Thoracic aorta (tissue), 2 donors: ENCODE measurements at places on chromosomes 2 and 18.

GRCh38 chr2:170973225-170973491 is 44.1 kb downstream of the GORASP2 start:
- no peak for DNase-seq

DNA sequence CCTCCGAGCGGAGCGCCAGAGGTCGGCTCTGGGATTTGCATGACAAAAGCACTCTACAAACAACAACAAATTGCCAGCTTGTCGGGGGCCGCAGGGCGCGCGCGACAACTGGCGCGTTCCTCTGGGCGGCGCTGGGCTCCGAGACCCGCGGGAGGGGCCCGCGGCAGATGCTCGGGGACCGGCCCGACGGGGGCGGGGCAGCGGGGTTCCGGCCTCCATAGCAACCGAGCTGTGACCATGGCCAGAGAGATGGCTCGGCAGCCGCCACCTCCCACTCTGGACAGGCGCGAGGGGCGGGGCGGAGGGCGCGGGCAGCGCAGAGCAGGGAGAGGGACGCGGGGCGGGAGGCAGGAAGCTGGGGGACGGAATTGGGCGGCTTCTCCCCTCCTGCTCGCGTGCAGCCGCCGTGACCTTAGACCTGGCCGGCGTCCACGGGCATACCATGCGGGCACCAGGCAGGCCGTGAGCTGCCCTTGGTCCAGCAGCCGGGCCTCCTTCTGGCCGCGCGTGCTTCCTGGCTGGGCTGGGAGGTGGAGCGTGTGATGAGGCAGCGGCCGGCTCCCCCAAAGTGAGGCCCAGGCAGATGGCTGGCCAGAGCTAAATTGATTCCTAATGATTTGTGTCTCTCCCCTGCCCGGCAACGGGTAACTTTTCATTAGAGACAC is 171.5 kb downstream of the CELF4 start:
- DNase-seq = peak; percentile 7

DNA sequence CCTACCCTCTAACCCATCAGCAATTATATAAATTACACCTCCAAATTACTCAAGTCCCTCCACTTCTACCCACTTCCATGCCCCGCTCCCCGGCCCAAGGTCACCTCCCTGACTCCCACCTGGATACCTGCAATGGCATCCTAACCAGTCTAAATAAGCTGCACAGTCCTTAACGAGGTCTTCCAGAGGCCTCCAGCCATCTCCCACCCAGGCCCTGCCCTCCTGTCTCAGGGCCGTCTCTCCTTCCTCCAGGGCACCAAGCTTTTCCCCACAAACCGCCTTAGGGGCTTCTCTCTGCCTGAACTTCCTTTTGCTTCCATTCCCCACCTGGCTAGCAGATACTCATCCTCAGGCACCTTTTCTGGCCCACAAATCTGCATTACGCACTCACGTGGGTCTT is 4.8 kb downstream of the L3MBTL4 start:
- DNase-seq = no peak

GRCh38 chr2:182173944-182174622 is 188.4 kb downstream of the PPP1R1C start:
- DNase-seq = no peak

- no peak for DNase-seq
Observed at GRCh38 chr2:37632310-37632709, 39.1 kb downstream of the CDC42EP3 start.

DNA sequence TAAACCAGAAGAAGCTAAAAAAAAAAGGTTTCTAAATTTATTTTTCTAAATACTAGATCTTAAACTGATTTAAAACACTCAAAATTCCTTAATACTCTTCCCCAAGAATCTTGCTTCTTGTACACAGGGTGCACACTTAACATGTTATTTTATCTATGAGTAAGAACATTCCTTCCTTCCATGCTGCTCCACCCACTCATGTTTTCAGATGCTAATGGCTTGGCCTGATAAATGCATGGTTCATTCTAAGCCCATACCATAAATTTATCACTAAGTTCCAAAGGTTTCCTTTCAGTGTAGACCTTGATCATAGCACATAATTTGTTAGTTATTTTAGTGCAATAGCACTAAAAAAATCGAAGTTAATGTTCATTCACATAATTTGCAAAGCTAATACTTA is 8.1 kb downstream of the FBXO48 start:
- DNase-seq = no peak

DNA sequence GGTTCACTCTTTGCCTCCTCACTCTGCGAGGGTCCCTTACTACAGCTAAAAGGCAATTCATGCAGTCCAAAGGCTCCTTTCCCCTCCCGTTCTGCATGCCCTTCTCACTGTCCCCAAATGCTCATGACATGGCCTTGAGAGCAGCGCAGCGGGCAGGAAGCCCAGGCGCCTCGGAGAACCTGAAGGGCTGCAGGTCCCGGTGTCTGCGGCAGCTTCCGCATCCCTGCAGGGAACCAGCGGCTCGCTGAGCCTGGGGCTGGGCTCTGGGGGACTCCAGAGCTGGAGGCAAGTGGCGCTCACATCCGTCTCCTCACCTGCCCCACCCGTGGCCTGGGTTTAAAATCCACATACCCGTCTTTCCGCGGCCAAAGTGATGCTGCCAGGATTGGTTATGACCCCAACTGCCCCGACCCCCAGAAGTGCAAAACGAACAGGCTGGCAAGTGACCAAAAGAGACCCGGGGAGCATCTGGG is 462 bp upstream of the CIDEA start:
- DNase-seq = no peak

GRCh38 chr2:177542396-177542795 is 149.8 kb downstream of the AGPS start:
- no peak for DNase-seq

DNA sequence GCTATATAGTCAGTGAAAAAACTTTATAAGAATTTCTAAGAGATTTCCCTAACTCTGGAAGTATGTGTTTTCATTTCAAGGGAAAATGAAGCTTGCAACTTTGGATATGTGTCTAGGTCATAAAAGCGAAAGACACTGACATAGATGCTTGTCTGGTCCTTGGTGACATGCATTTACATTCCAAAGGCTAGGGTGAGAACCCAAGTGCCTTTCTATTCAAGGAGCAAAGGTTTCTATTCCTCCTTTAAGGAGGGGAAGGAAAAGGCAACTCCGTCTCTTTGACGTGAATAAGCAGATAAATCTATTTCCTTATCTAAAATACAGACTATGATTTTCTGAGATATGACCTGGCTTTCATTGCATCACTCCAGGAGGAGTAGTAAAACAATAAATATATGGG is 261.1 kb downstream of the CDH7 start:
- DNase-seq = no peak

DNA sequence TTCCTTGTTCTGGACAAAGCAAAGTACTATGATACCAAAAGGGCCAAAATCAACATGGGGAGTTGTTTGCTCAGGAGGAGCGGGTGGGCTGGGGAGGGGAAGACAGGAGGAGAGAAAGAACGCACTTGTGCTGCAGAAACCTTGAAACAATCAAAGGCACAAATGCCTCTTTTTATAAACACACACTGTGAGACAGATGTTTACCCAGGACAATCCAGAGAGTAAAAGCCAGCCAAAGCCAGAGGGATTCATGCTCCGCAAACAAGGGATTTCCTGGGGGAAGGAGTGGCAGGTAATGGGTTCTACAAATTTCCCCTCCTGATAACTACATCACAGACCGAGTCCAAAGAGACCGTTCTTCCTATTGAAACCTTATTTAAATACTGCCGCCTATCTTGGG is 323.5 kb upstream of the SKOR2 start:
- no peak for DNase-seq

DNA sequence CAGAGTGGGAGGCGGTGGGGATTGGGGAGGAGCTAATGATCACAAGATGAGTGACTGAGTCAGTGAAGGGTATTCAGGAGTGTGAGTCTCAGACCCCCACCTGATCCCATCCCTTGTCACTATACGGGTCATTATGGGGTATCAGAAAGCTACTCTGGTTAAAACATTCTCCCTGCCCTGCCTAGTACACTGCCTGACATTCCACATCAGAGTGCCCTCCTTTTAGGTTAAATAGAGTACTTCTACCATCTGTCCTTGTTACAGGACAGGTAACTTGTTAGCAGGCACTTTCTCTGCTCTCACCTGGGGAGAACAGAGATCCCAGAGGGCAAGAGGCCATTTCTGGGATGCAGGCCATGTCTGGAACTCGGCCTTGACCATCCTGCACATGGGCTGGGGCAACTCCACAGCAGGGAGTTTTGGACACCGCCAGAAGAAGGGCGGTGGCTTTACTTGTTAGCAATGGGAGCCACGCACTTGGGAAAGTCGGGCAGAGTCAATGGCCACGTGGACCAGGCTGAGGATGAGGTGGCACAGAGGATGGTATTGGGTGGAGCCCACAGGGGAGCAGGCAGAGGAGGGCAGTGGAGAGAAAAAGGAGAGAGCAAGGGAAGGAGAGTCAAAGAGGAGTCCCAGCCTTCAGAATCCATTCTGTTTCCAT is 98.5 kb downstream of the CELF4 start:
- DNase-seq = no peak

DNA sequence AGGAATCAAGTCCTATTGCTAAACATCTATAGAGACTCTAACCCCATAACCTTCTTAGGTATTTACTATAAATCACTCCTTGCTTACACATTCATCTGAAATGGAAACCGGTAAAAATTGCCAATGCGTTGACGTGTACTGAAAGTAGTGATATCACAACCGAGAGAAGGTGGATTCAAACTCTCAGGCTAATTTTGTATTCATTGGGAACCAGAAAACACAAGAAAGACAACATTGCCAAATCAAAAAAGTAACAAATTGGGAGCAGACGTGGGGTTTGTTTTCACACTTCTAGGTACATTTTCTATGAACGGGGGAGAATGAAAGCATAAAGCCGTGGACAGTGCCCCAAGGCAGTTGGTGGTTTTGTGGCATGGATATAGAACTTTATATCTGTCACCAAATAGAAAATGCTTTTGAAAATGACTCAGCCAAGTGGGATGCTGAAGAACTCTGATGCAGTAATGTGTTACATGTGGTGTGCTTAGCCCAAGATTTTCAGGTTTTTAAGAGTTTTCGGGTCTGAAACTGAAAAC is 155.1 kb upstream of the RASGRP3 start:
- DNase-seq = no peak

DNA sequence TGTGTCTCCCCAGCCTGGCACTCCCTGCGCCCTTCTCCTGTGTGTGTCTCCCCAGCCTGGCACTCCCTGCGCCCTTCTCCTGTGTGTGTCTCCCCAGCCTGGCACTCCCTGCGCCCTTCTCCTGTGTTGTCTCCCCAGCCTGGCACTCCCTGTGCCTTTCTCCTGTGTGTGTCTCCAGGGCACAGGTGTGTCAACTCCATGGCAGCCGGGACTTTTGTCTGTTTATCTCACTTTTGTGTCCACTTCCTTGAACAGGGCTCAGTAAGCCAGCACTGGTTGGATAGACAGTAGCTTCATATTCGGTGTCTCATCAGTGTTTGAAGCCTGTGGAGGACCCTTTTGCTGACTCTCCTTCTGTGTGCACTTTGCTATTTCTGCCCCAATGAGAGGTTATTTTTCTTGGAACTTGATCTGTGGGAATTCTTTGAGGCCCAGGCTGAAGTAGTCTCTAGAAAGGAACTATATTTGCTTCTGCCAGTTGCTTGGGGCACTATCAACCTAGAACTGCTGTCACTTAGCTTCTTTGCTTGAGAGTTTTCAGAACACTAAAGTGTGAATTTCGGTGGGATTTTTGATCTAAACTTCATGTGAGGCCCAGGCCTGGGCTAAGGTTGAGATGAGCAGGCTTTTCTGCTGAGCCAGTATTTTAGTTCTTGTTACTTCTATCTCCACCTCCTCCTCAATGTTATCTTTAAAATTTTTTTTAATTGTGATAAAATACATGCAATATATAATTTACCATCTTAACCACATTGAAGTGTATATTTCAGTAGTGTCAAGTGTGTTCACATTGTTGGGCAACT is 8.3 kb upstream of the ASB1 start:
- no peak for DNase-seq

DNA sequence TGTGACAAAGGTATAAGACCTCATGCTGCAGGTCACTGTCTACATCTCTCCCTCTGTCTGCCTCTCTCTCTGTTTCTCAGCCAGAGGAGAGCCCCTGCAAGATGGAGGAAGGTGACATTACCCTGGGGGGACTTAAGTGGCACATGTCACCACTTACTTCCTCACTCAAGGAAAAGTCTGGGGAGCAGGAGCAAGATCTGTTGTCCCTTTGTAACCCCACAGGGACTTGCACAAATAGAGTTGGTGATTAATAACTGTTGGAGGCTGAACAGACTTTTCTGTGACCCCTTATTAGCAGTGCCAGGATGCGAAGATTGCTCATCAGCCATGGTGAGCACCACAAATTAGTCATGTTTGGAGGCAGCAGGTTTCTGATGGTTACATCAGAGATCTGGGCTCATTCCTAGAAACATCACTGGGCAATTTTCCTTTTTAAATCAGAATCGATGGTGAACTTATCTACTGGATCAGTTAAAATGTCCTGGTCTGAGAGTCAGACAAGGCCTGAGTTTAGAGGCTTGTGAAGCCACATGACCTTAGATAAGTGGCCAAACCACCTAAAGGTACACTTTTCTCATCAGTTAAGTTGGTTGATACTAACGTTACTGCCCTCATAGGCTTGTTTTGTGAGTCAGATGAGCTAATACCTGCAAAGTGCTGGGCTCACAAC is 81.2 kb upstream of the LTBP1 start:
- DNase-seq = no peak

GRCh38 chr2:100781523-100782379 is 38.2 kb upstream of the NPAS2 start:
- no peak for DNase-seq

GRCh38 chr18:12254136-12254819 is at the start of gene CIDEA:
CIDEA (plus strand) TSS chr18:12254361; CDS start chr18:12254384, 23 bp downstream.
- no peak for DNase-seq

DNA sequence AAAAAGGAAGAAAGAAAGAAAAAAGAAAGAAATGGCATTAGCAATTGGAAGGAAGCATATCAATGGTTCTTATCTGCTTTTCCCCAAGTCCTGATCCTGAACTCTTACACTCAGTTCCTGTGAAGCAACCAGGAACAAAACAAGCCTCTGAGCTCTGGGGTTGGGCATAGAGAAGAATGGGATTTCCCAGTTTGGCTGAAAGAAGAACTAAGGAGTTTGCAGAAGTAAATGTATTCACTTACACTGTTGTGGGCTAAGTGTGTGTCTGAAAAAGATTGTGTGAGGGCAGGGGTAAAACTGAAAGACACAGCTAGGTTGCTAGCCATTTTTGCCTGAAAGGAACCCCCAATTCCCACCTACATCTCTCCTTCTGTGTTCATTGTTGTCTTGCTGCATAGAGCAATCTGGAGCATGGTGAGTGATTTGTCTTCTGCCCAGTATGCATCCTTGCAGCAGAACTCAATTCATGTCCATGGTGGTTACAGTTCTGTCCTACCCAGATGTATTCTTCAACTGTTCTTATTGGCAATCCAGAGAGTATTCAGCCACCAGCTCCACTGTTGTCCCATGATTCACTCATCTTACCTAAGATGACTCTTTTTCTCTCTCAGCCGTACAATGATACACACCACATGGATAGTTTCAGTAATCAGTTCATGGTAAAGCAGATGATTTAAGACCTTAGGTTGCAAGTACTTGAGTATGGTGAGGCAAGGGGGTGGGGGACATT is 348.7 kb downstream of the ARHGAP15 start:
- DNase-seq = no peak

GRCh38 chr2:147172493-147173188 is 672.2 kb upstream of the ACVR2A start:
- no peak for DNase-seq

- no peak for DNase-seq
Observed at GRCh38 chr2:229282758-229283546, 11.9 kb upstream of the PID1 start.
